Progenitor cell of endocrine pancreas (in vitro differentiated cells): ENCODE measurements at places on chromosomes 6 and 20.

- no peaks in the 10 kb centered on the region for H3K36me3 ChIP-seq
- no peak for DNase-seq
- no peak overlapping the region for H3K27ac ChIP-seq
Measured at GRCh38 chr6:31074401-31074800, 38.0 kb downstream of the C6orf15 start.

GRCh38 chr6:146850238-146850896, 251.6 kb downstream of the ADGB start:
- no peak overlapping the region for H3K27ac ChIP-seq
- peaks cover 3% of the 10 kb centered on the region for H3K36me3 ChIP-seq
- H3K4me3 ChIP-seq: no peak overlapping the region
- no peak for DNase-seq
- H3K4me1 ChIP-seq: peaks cover 8% of the 10 kb centered on the region

GRCh38 chr6:6749702-6750491, 161.4 kb downstream of the LY86 start:
- no peaks in the 10 kb centered on the region for H3K36me3 ChIP-seq
- no peak overlapping the region for H3K4me3 ChIP-seq

DNA sequence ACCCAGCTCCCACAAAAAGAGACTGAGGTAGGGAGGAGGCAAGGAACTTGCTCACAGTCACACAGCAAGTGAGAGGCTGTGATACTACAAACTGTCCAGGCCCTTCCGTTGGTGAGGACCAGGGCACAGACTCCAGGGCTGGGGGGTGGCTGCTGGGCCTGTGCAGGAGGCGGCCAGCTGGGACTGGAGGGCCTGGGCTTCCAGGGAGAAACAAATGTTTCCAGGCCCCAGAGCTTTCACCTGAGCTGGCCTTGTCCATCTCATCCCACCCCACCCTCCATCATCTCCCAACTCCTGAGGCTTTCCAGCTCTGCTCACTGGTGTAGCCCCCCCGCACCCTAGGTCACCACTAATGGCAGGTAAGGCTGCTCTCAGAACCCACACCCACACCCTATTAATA, 86.0 kb downstream of the GRM4 start:
- H3K27me3 ChIP-seq: peaks cover 31% of the 10 kb centered on the region
- no peaks in the 10 kb centered on the region for H3K4me1 ChIP-seq
- H3K36me3 ChIP-seq: no peaks in the 10 kb centered on the region
- no peak for DNase-seq

DNA sequence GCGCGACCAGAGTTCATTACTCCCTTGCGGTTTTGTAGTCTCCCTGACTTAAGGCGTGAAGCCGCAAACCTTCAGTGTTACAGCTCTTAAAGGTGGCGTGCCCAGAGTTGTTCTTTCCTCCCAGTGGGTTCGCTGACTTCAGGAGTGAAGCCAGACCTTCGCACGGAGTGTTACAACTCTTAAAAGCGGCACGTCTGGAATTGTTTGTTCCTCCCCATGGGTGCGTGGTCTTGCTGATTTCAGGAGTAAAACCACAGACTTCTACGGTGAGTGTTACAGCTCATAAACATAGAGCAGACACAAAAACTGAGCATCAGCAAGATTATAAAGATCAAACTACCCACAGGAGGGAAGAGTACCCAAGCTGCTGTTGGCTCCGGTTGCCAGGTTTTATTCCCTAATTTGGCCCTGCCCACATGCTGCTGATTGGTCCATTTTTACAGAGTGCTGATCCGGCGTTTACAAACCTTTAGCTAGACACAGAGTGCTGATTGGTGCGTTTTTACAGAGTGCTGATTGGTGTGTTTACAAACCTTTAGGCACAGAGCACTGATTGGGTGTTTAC, 10.4 kb downstream of the TMEM14C start:
- no peak overlapping the region for H3K27ac ChIP-seq
- H3K36me3 ChIP-seq: peaks cover 15% of the 10 kb centered on the region
- H3K27me3 ChIP-seq: no peaks in the 10 kb centered on the region
- H3K4me3 ChIP-seq: no peak overlapping the region
- no peak for DNase-seq
- no peaks in the 10 kb centered on the region for H3K4me1 ChIP-seq

DNA sequence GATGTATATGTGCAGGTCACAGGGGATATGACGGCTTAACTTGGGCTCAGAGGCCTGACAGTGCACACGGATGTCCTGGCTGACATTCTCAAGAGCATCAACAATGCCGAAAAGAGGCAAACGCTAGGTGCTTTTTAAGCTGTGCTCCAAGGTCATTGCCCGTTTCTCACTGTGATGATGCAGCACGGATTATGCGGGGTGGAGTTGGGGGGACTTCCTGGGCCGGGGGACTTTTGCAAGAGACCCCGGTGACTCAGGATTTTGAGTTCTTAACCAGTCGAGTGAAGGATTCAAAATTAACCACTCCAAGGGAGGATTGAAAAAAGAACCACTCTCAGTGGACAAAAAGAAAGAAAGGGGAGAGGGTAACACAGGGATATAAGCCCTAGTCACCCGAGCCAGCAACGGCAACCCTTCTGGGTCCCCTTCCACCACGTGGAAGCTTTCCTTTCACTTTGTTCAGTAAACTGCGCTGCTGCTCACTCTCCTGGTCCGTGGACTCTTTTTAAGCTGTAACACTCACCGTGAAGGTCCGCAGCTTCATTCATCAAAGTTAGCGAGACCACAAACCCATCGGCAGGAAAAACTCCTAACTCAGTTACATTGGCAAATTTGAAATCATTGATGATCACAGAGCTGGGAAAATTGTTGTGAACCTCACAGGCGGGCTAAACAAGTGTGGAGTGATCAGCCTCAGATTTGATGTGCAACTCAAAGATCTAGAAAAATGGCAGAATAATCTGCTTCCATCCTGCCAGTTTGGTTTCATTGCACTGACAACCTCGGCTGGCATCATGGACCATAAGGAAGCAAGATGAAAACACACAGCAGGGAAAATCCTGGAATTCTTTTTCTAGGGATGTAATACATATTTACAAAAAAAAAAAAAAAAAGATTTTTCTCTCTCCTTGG, 199.3 kb downstream of the ARID1B start:
- no peak for DNase-seq
- H3K27me3 ChIP-seq: no peaks in the 10 kb centered on the region
- no peak overlapping the region for H3K4me3 ChIP-seq
- no peaks in the 10 kb centered on the region for H3K36me3 ChIP-seq

DNA sequence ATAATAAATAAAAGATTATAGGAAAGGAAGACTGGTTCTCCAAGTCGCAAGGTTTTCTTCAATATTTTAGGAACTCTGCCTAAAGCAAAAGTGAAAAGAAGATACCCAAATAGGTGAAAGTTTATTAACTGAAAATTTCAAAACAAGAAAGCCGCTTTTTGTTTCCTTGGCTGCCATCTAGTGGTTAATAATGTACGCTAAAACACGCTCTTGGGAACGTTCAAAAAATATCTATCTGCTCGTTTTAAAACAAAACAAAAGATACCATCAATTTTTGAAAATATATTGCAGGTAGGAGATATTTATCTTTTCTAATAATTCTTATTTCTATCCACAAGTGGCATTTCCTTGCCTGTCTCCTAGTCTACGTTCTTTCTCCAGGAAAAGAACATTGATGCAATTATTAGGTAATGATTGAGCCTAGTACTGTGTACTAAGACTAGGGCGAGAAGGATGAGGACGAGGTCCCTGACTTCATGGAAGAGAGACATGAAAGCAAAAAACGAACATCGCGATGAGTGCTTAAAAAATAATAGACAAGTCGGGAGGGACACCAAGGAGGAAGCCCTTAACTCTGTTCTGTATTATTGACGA, 97.2 kb downstream of the SPTLC3 start:
- no peak overlapping the region for H3K27ac ChIP-seq
- peaks cover 43% of the 10 kb centered on the region for H3K4me1 ChIP-seq
- H3K36me3 ChIP-seq: peaks cover 9% of the 10 kb centered on the region
- DNase-seq: no peak
- H3K27me3 ChIP-seq: no peaks in the 10 kb centered on the region

DNA sequence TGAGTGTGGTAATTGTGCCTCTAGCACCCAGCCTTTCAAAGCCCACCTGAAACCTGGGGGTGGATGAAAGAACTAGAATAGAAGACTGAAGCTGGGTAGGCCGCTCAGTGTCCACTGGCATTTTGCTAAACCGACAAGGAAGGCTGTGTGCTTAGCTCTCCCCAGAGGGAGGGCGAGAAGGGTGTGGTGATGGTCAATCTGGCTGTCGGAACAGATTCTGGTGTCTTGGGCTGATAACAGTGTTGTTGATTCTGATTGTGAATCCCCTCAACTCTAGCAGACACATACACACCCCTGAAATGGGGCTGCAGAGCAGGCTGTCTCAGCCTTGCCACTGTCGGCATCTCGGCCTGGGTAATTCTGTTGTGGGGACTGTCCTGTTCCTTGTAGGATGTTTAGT, 4.1 kb upstream of the BPHL start:
- DNase-seq: no peak
- H3K36me3 ChIP-seq: peaks cover 10% of the 10 kb centered on the region
- H3K27me3 ChIP-seq: no peaks in the 10 kb centered on the region
- H3K4me3 ChIP-seq: no peak overlapping the region
- H3K4me1 ChIP-seq: peaks cover 8% of the 10 kb centered on the region

DNA sequence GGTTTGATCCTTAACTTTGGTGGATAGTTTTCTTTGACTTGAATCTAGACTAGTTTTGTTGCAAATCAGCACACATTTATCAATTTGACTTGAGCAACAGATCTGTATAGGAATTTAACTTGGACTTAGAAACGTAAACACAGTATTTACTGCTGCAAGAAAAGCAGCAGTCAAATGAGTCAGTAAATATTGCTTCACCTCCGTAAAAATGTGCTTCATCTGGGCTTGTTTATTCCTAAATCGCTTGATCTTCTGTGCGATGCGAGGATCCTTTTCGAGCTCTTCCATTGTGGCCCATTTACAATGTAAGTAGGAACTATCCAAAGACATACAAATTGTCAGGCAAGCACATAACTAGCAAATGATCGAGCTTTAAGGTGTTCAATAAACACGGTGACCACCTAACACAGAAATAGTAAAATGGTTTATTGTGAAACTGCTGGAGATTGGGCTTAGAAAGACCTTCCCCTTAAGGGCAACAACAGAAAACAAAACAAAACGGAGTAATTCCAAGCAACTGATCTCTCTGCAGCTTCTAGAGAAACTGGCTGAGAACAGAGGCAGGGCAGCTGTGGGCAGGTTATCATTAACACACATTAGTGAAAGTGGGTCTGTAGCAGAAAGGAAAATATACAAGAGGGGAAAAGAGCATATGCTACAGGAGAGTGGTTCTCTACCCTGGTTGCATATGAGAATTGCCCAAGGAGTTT, 120.8 kb downstream of the CHD6 start:
- peaks cover 15% of the 10 kb centered on the region for H3K36me3 ChIP-seq
- no peaks in the 10 kb centered on the region for H3K27me3 ChIP-seq
- H3K4me3 ChIP-seq: no peak overlapping the region
- no peak overlapping the region for H3K27ac ChIP-seq
- peaks cover 12% of the 10 kb centered on the region for H3K4me1 ChIP-seq
- no peak for DNase-seq

GRCh38 chr6:144797881-144798589, 512.9 kb downstream of the UTRN start:
- peaks cover 47% of the 10 kb centered on the region for H3K36me3 ChIP-seq
- DNase-seq: no peak
- no peak overlapping the region for H3K27ac ChIP-seq

DNA sequence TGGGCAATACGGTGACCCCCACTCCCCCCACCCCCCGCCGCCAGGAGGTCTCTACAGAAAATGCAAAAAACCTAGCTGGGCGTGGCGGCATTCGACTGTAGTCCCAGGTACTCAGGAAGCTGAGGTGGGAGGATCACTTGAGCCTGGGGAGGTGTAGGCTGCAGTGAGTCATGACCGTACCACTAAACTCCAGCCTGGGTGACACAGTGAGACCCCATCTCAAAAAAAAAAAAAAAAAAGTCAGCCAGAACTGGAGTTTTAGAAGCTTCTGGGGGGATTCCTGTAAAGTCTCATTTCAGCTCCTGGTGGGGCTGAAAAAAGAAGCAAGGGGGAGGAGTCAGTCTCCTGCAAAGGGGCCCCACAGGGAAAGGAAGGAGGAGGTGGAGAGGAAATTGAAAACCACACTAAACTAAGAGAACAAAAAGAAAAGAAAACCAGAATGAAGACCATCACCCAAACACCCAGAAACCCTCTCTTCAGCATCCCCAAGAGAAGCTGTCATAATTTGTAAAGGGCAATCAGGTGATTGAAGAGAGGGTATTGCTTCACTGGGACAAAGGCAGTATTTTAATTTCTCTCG, 50.4 kb downstream of the NOL4L start:
- H3K36me3 ChIP-seq: no peaks in the 10 kb centered on the region
- peak overlapping the region; percentile 41 for H3K4me3 ChIP-seq
- H3K27me3 ChIP-seq: peaks cover 35% of the 10 kb centered on the region
- H3K27ac ChIP-seq: no peak overlapping the region

GRCh38 chr6:20800653-20801052, 266.4 kb downstream of the CDKAL1 start:
- H3K4me1 ChIP-seq: peaks cover 13% of the 10 kb centered on the region
- H3K36me3 ChIP-seq: peaks cover 7% of the 10 kb centered on the region
- no peak overlapping the region for H3K27ac ChIP-seq
- no peaks in the 10 kb centered on the region for H3K27me3 ChIP-seq

DNA sequence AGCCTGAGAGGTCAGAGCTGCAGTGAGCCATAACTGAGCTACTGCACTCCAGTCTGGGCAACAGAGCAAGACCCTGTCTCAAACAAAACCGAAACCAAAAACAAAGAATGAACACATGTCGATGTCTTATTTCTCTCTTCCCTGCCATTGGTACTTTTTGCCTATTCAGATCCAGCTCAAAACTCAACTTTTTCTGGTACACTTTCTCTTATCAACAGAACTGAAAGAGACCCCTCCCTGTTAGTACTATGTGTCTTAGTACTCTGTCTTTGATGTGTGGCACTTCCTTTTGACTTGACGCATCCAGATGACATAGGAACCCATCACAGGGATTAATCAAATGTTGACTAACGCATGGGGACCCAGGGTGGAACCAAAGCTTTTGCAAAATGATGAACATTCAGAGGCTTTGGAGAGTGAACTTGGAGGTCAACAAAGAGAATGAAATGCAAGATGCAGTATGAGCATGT, 44.8 kb downstream of the AKAP12 start:
- peaks cover 58% of the 10 kb centered on the region for H3K27me3 ChIP-seq
- H3K36me3 ChIP-seq: no peaks in the 10 kb centered on the region
- H3K4me3 ChIP-seq: no peak overlapping the region
- H3K4me1 ChIP-seq: peaks cover 4% of the 10 kb centered on the region
- DNase-seq: no peak

DNA sequence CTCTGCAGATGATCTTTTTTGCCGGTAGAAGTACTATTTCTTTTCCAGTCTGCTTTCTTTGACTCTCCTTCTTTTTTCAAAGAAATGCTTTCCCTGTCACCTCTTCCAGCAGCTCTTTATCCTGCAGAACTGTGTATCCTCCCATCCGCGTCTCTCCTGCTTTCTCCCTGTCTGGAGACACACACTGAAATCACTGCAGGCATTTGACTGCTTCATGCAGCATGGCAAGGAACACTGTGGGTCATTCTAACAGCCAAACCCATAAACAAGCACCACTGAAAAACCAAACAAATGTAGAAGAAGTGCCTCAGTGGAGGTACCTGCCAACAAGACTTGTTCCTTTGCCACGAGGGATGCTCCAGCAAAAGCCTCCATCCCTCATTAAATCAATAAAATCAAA, 403.7 kb upstream of the CITED2 start:
- peaks cover 36% of the 10 kb centered on the region for H3K4me1 ChIP-seq
- no peak overlapping the region for H3K4me3 ChIP-seq
- H3K27ac ChIP-seq: no peak overlapping the region
- H3K36me3 ChIP-seq: no peaks in the 10 kb centered on the region

GRCh38 chr6:150261997-150262697, 106.7 kb upstream of the IYD start:
- no peak overlapping the region for H3K27ac ChIP-seq
- no peak overlapping the region for H3K4me3 ChIP-seq
- DNase-seq: no peak
- peaks cover 6% of the 10 kb centered on the region for H3K27me3 ChIP-seq
- H3K36me3 ChIP-seq: no peaks in the 10 kb centered on the region
- no peaks in the 10 kb centered on the region for H3K4me1 ChIP-seq
